ENCODE measurements at places on chromosomes 7 and 10.

DNA sequence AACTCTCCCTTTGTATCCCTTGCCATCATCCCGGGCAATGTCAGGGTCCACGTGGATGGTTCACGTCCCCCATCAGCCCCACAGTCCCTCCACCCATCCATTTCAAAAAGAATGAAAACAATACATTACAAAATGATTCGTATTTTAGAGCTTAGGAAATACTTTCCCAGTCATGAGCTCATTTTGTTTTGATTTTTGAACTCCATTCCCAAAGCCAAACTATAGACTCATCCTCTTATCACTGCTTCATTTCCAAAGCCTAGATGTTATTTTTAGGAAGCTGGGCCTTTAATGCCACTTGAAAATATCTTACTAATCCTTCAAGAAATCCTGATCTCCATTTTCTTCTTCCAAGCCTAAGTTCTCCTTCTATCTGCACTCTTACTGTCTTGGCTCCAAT, 72.1 kb downstream of the WNT2 start:
- no peak for DNase-seq

- DNase-seq, result no peak
Measured at GRCh38 chr10:104099269-104099668, 13.6 kb upstream of the COL17A1 start.

DNA sequence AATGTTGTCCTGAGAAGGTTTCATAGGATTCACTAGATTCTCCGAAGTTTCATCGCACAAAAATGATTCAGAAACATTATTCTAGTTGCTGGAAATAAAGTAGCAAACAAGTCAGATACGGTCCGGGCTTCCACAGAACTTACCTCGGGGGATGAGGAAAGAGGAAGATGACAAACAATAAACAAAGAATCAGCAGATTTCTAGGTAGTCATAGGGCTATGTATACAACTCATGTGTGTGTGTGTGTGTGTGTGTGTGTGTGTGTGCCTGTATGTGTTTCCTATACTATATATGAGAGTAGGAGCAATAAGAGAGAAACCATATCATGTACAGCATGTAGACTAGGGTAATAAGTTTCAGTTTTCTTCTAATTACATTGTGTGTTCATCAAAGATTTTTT, 16.5 kb downstream of the TMEM236 start:
- DNase-seq, result no peak

- no peak for DNase-seq
Measured at GRCh38 chr10:95664543-95664942, 8.0 kb upstream of the ALDH18A1 start.

GRCh38 chr7:131194070-131194865, 133.4 kb upstream of the MKLN1 start:
- no peak for DNase-seq

DNA sequence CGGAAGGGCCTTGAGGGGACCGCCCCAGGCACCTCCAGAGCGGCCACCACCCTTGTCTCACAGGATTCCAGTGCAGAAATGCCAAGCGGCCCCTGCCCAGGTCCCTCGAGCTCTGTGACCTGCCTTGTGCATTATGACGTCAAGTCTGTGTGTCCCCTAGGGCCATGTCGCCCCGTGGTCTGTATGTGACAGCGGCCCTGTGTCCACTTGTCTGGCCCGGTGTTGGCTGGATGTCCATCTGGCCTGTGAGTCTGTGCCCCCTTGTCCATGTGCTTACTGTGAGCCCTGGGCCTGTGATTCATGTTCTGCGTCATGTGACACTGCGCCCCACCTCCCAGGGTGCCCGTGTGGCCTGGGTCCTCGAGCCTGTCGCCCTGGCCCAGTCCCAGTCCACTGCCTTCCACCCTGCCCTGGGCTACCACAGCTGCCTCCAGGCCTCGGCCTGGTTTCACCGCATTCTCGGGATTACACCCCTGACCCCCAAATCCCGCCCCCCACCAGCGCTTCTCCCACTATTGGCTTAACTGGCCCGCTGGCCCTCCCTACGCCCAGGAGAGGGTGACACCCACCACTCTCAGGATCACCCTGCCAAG, 66.6 kb upstream of the ZNF722 start:
- DNase-seq, result no peak

DNA sequence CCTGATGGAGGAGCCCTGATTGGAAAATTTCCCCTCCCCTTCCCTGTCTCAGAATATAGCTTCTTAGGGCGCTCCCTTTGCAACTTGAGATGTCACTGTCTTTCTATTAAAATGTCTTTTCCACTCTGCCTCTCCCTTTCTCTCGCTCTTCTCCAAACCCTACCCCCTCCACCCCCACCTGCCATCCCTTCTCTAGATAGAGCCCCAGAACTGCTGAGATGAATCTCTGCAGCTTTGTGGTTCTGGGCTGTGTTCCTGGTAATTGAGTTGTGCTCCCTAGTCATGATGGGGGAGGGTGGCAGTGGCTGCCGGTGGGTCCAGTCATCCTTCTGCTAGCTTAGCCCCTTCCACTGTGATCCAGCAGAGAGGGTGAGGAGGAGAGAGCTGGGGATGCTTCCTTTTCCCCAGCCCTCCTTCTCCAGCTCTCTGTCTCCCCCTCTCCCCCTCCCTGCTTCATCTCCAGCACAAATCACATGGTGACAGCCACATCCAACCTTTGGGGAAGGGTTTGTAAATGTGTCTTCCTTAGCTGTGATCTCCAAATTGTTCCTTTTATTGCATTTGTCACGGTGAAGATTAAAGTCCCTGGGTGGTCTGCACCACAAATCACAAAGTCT, 50.8 kb upstream of the BTRC start:
- DNase-seq, result no peak

DNA sequence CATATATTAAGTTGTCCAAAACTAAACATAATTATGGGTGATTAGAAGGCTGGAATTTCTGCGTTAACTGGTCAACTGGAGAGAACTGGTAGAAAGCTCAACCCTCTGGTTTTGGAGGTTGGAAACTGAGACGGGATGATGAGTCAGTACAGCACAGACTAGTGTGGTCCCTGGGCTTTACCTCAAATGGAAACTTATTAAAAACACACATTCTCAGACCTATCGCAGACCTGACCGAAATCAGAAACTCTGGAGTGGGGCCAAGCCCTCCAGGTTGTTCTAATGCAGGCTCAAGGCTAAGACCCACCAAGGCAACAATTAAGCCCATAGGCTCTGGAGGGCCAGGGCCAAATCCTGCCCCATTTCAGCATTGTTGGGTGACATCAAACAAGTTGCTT, 136.9 kb downstream of the KCNMA1 start:
- no peak for DNase-seq

- DNase-seq, result no peak
Measured at GRCh38 chr7:99782012-99782953, 1.7 kb downstream of the CYP3A4 start.

GRCh38 chr10:102016416-102016815, 39.6 kb downstream of the ARMH3 start:
- no peak for DNase-seq

DNA sequence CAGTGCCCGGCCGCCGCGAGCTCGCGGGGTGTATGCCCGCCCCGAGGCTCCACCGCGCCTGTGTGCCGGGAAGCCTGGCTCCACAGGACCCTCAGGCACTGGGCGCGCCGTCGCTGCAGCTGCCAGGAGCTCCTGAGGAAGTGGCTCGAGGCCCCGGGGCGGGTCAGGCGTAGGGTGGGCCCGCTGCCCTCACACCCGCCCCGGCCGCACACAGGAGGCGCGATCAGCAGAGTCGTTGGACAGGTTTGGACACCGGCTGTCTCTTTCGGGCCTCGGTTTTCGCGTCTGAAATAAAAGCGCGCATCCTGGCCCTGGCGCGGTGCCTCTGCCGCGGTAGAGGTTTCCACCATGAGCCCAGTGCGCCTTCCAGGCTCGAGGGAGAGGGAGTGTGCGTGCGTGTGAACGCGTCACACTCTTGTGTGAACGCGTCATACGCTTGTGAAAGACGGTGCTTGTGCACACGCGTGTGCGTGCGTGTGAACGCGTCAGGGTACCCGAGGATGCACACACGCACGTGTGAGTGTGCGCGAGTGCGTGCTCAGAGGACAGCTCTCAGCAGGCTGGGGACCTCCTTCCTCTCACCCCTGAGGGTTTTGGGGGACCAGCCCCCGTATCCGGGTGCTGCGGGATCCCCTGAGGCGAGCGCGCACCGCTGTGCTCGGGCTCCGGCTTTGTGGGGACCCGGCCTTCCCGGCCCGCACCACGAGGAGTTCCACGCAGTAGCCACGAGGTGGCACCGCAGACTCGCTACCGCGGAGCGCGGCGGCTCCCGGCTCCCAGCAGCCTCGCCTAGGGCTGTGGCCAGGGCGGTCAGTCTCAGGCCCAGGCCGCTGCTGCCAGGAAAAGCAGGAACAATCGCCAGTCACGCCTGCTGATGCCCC, 83.8 kb downstream of the BMS1 start:
- peak; percentile 62 for DNase-seq

DNA sequence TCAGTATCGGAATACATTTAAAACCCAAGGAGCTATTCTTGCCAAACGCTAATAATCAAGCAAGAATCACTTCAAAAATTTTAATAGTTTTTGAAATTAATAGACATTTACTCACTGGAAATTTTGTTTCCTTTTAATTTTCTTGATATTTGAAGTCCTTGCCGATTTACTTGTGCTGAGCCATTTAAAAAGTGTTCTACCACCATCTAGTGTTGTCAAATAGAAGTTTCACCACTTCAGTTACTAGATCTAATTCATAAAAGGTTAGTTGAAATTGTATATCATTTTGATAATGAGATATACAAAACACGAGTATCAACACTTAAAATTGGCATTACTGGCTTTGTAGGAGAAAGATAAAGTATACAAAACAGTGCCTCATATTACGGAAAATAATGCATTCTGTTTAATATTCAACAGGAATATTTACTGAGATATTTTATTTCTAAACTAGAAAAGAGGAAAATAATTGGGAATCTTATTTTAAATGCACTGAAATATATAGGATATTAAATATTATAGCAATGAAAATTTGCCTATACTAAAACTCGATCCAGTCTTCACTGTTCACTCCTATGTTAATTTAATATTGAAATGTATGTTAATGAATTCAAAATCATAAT, 664.8 kb upstream of the SEMA3D start:
- DNase-seq, result no peak

DNA sequence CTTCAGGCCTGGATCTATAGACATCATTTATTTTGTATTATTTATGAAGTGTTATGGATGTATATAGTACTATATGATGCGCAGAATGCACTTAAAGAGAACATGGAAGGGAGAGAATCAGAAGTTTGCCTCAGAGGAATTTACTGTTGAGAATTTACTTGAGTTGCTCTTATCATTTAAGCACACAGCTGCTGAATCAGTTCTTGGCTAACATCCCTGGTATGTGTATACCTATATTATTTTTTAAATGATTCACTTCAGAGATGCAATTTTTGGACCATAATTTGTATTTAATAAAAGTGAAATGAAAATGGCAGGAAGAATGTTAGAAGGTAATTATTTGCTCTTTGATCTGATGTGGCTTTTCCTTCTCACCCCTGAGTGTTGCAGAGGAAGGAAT, 191.6 kb downstream of the BICC1 start:
- no peak for DNase-seq

GRCh38 chr7:36986948-36987724, 262.8 kb upstream of the AOAH start:
- peak; percentile 67 for DNase-seq

GRCh38 chr7:28142650-28143049, 37.9 kb downstream of the JAZF1 start:
- no peak for DNase-seq

- DNase-seq, result no peak
Measured at GRCh38 chr7:17498230-17498629, 199.8 kb downstream of the AHR start.

GRCh38 chr10:30059209-30060107, at the start of gene JCAD:
Gene JCAD (minus strand): TSS chr10:30059586. CDS start chr10:30047812, 11,774 bp downstream.
- peak; percentile 54 for DNase-seq

- no peak for DNase-seq
Measured at GRCh38 chr7:48548667-48549066, 375.7 kb upstream of the CDC14C start.

DNA sequence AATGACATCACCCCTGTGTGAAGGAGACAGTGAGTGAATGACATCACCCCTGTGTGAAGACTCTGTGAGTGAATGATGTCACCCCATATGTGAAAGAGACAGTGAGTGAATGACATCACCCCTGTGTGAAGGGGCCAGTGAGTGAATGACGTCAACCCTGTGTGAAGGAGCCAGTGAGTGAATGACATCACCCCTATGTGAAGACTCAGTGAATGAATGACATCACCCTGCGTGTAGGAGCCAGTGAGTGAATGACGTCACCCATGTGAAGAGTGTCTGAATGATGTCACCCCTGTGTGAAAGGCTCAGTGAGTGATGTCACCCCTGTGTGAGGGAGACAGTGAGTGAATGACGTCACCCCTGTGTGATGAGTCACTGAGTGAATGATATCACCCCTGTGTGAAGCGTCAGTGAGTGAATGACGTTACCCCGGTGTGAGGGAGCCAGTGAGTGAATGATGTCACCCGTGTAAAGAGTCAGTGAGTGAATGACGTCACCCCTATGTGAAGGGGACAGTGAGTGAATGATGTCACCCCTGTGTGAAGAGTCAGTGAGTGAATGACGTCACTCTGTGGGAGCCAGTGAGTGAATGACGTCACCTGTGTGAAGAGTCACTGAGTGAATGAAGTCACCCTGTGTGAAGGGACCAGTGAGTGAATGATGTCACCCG, 478.1 kb downstream of the PTPRN2 start:
- no peak for DNase-seq

- DNase-seq, result no peak
Measured at GRCh38 chr10:49837051-49837478, 74.9 kb upstream of the OGDHL start.

DNA sequence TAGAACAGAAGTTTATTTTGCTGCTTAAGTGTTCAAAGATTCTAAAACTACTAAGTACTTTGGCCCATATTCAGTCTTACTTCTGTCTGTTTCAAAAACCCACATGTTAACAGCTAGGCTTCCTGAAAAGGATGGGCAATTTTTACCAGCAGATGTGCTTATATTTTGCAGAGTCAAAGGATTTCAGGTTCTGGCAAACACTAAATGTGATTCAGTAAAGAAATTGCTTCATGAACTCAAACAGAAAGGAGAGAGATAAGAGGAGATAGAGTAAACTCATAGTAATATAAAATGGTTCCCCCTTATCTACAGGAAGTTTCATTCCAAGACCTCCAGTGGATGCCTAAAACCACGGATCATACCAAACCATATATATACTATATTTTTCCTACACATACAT, 248.5 kb downstream of the AGMO start:
- no peak for DNase-seq

DNA sequence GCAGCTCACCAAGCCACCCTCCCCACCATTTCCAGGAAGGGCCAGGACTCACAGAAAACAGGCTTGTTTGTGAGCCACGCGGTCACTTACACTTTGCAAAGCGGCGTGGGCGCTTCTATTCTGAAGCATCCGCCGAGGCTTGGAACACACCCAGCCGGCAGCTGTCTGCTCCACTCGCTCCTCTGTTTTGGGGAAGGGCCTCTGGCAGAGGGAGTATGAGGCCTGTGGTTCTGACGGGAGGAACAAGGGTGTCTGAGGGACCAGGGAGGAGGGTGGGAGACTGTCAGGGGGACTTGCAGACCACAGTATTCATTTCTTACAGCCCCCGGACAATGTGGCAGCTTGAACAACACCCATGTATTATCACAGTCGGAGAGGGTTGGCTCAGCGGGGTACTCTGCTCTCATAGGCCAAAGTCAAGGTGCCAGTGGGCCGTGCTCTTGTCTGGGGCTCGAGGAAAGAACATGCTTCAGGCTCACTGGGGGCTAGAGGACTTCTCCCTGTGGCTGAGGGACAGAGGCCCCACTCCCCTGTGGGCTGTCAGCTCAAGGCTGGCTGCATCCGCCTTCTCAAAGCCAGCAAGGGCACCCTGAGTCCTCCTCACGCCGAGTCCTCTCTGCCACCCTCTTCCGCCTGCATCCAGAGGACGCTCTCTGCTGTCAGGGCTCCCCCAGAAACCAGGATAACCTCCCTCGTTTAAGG, 60.4 kb upstream of the FAM20C start:
- DNase-seq, result no peak

GRCh38 chr10:80411267-80411668, 2.9 kb downstream of the PRXL2A start:
- no peak for DNase-seq

All from CD8-positive, alpha-beta T cell (primary cell).